GM13976 (cell line): ENCODE measurements at places on chromosomes 2 and 18.

GRCh38 chr2:171521361-171522051 is 768 bp upstream of the CYBRD1 start:
- DNase-seq = no peak

DNA sequence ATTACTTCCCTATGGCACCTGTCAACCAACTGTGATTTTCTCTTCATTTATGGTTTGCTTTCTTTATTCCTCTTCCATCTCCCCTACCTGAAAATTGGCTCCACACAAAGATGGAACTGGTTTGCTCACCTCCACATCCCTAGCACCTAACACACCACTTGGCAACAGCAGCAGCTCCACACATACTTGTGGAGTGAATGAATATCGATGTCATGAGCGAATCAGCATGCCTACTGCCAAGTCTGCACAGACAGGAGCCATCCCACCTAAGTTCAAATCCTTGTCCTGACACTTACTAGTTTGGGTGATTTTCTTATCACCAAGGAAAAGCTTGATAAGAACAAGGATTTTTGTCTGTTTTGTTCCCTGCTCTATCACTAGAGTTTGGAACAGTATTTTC is 191.4 kb upstream of the TMEM200C start:
- no peak for DNase-seq

GRCh38 chr2:51068237-51068636 is 36.3 kb upstream of the NRXN1 start:
- no peak for DNase-seq

GRCh38 chr2:80392441-80392840 is 87.9 kb upstream of the LRRTM1 start:
- no peak for DNase-seq

DNA sequence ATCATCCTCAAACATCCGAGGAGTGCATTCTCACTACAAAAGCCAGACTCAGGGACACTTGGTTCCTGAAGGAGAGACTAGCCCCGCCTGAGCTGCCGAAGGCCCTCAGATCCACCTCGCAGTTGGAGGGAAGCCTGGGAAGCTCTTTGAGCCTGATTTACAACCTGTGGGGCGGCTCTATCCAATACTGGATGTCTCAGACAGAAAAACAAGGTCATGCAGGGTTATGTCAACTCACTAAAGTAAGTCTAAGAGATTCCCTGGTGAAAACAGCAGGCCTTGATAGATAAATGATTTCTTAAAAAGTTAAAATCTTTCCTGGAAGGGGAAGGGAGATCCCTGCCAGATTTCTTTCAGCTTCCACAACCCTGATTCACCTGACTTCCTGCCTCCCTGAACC is 284.3 kb downstream of the CYP26B1 start:
- DNase-seq = no peak

- DNase-seq = no peak
These were observed 146.3 kb downstream of the LAMA3 start for GRCh38 chr18:23835506-23835905.

DNA sequence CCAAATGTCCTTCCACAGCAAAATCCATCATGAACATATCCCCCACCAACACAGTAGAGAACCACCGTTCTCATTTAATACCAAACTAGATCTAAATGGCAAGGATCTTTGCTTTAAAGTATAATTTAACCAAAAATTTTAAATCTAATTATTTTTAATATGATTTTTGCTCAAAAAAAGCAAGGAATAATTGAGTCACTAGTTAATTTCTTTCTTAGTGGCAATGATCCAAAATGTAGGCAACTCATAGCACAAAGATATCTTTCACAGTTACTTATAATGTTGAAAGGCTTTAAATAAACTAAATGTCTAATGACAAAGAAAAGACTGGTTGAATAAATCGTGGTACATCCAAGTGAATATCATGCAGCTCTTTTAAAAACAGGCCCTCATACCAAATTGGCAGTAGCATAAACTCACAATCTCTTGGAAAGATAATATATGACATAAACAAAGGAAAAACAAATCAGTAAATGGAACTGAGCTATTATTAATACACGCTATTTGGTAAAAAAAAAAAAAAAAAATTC is 20.3 kb downstream of the PTPN2 start:
- no peak for DNase-seq

DNA sequence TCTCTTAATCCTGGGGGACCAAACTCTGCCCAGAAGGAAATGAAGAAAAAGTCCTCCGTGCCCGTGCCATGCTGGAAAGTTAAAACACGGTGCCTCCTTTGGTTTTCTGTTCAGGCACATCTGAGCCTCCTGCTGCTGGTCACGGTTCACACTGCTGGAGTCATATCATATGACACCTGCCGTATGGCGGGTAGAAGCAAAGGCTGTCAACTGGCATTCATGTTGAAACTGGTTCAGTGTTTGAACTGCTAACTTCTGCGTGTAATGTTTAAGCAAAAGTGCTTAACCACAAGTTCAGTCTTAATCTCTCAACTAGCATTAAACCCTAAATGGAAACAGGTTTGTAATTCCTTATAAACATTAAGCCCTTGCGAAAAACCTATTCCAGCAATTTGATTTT is 3.1 kb downstream of the STK39 start:
- DNase-seq = no peak
